Tongue (tissue), 3 donors: ENCODE measurements at places on chromosomes 5 and 9. TPM values are rescaled to one million over a fixed set of nuclear protein-coding genes. Genes with fewer than 3 reads are reported as not detected.

The SLC24A2 gene
- 1.9 TPM for total RNA-seq

The FAM219A gene
- total RNA-seq, result 8.4 TPM

The MCIDAS gene
- total RNA-seq, result not detected

The SAXO1 gene
- under 0.01 TPM for total RNA-seq

The PCDHB2 gene
- 4.4 TPM for total RNA-seq

The RNF183 gene
- 0.21 TPM for total RNA-seq

The CDH18 gene
- total RNA-seq, result 0.62 TPM

The C9 gene
- not detected for total RNA-seq

The BAAT gene
- 0.41 TPM for total RNA-seq

The INSL4 gene
- total RNA-seq, result not detected

The PHF24 gene
- total RNA-seq, result 0.31 TPM

The RFK gene
- 15.8 TPM for total RNA-seq

The SHOC1 gene
- not detected for total RNA-seq

The RAD1 gene
- 24.3 TPM for total RNA-seq

The GABRA6 gene
- total RNA-seq, result not detected

The FYB1 gene
- total RNA-seq, result 9.0 TPM

The SLC2A6 gene
- total RNA-seq, result 0.92 TPM

The CYFIP2 gene
- 5.4 TPM for total RNA-seq

The KIAA1958 gene
- 5.8 TPM for total RNA-seq

The PCDHA9 gene
- total RNA-seq, result 0.10 TPM

The TXNDC8 gene
- not detected for total RNA-seq

The SLC25A2 gene
- total RNA-seq, result not detected

The C5 gene
- 9.2 TPM for total RNA-seq

The OR1Q1 gene
- not detected for total RNA-seq

The GABRA1 gene
- total RNA-seq, result not detected

The PCAT7 gene
- total RNA-seq, result not detected

The SV2C gene
- total RNA-seq, result 0.31 TPM

The CKMT2 gene
- total RNA-seq, result 287 TPM

The C9orf85 gene
- 16.7 TPM for total RNA-seq

The SPATA31D4 gene
- total RNA-seq, result not detected

The CD14 gene
- total RNA-seq, result 15.7 TPM

The MEF2C gene
- 535 TPM for total RNA-seq

The CDX1 gene
- total RNA-seq, result 0.31 TPM

The BHMT2 gene
- total RNA-seq, result 5.1 TPM

The FLT4 gene
- 21.8 TPM for total RNA-seq

The HACD4 gene
- total RNA-seq, result 5.8 TPM

The PCDHGB6 gene
- total RNA-seq, result 9.3 TPM

The KCNIP1 gene
- total RNA-seq, result 4.2 TPM

The GARIN3 gene
- not detected for total RNA-seq

The SYNPO gene
- 36.6 TPM for total RNA-seq

The PCDHB16 gene
- 4.1 TPM for total RNA-seq

The GRM6 gene
- total RNA-seq, result not detected

The PRR16 gene
- total RNA-seq, result 5.2 TPM

The TAF11L10 gene
- not detected for total RNA-seq

The PPP2R2B gene
- 5.1 TPM for total RNA-seq

The PIK3R1 gene
- total RNA-seq, result 70.6 TPM

The SLC34A3 gene
- total RNA-seq, result not detected
